Activated T-cell treated with anti-CD3 and anti-CD28 coated beads, Interleukin-2, amount 50 U/mL, for 72 hours (primary cell): ENCODE measurements at places on chromosomes 1 and 21. TPM values are rescaled to one million over a fixed set of nuclear protein-coding genes. Genes with fewer than 3 reads are reported as not detected.

DNA sequence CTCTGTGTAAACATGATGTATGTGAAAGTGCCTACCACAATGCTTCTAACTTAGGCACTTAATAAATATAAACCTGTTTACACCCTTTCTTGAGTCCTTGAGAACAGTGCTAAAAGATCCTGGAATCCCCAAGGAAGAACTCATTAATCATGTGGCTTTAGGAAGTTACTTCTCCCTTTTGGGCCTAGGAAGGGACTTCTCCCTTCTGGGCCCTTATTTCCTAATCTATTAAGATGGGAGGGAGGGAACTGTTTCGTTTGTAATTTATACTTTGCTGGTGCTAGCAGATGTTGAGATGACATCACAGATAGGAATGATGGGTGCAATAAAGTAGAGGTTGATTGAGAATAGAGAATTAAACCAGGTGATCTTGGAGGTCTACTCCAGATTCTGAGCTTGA, 1.2 kb downstream of the BTF3L4 start:
- no peak for DNase-seq

The SPOCD1 gene
- total RNA-seq: 0.74 TPM

The EVI5 gene
- 30.8 TPM for total RNA-seq

DNA sequence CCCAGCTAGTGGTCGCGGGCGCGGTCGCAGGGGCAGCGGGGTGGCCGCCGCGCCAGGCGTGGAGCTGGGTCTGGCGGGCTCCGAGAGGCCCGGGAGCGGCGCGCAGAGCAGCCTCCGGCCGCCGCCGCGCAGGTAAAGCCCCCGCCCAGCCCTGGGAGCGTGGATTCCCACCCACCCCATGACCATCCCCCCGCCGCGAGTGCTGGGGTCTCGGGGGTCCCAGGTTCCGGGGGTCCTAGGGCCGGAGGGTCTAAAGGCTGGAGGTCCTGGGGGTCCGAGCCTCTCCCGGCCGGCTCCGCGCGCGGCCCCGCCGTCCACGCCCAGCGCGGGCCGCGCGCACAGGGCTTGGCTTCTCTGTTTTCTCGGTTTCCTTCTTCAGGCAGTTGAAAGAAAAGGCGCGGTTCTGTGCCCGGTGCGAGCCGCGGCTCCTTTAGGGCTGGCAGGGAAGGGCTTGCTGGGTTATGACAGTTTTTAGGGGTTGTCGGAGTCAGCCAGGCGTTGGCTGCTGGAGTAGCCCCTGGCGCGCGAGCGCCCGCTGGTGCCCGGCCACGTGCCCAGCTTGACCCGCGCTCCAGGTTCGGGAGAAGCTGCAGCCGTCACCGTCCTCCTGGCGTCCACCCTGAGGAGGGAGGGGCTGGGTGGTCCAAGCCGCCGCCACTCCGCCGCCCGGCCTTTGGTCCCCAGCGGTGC, 359 bp downstream of the LRRC3 start:
- DNase-seq: peak; percentile 43
